Vagina (tissue), 2 donors: ENCODE measurements at places on chromosomes 12 and 14.

DNA sequence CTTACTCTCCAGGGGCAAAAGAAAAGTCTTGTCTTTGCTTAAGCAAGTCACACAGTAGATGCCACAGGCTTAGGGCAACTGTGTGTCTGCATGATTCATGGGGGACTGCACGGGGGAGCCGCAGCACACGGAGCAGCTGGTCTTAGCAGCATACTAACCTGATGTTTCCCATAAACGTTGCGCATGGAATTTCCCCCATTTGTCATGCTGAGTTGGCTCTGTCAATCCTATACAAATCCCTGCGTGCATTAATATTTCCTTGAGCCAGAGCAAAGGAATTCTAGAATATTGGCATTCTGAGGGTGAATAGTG lies 71.2 kb downstream of the SAMD4A start:
- no peak for DNase-seq

DNA sequence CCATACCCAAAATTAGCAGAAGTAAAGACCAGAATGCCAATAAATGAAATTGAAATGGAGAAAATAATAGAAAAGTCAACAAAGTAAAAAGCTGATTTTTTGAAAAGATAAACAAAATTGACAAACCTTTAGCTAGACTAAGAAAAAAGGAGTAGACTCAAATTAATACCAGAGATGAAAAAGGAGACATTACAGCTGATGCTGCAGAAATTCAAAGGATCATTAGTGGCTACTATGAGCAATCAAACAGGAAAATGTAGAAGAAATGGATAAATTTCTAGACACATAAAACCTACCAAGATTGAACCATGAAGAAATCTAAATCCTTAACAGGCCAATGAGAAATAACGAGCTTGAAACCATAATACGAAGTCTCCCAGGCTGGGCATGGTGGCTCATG lies 34.8 kb upstream of the INSM2 start:
- DNase-seq: no peak

DNA sequence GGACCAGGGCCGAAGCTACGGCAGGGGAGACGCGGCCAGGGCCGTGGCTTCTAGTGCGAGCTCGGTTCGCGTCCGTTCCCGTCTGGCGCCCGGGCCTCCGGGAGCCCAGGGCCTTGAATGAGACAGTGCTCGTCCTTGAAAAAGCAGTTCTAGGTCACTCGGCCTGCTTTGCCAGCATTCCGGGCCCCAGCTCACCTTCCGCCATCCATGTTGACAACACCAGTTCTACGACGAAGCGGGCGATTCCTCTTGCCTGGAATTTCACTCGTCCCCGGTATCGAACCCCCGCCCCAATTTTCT lies 4.5 kb downstream of the OR10AD1 start:
- DNase-seq: no peak

DNA sequence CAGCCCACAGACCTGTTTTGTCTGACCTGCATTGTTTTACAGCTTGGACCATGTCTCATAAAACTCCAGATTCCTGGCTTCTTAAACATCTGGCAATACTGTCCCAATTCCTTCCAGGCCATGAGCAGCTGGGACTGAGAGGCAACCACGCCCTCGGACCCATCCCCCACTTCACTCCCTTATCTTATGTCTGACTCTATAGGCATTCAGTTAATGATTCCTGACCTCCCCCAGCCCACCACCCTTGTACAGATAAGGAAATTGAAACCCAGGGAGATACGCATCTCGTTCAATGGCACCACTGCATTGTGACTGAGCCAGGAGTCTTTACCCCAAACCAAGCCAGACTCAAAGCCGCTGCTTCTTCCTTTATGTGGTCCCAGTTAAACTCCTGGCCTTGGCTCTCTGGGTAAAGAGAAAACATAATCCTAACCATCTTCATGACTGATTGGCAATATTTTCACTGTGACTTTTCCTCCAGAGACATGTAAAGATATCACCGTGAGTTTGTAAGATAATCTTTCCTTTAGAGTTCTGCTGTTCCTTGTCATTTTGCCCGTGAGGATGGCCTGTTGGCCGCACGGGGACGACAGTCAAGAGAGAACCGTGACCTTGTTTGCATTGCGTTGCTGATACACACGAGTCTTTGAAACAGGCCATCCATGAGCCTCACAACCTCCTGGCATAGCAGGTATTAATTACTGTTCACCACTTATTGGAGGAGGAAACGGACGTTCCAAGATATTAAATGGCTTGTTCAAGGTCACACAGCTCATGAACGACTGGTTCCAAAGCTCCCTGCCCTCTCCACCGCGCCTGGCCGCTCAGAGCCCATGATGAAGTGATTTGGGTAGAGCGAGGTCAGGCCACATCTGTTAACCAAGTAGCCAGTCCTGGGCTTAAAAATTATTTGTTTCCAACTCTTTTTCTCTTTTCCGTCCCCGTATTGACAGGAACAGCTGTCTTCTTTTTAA lies 39.4 kb downstream of the MAP1LC3B2 start:
- no peak for DNase-seq

- no peak for DNase-seq
Measured at GRCh38 chr14:54306806-54307205, 90.0 kb upstream of the CDKN3 start.

GRCh38 chr12:47547077-47547476 lies 158.8 kb downstream of the RPAP3 start:
- no peak for DNase-seq

DNA sequence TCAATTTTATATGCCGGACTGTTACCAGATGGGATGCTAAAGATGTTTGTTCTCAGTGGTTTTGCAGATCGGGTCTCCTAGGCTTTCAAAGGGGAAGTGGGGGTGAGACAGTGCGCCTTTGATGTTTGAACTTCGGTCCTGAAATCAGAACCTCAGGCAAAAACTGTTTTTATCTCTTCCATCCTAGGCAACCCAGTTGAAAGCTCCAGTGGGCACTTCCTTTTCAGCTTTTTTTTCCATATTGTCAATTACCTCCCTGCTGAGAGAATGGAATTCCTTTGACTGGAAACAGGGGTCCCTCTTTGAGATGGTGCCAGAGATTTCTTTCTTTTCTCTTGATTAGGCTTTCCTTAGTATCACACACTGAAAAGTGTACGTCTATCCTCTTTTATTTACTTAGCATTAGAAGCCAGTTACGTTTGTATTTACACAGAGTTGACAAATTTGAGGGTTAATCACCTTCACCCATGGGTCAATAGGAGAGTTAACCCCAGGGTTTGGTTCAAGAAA lies 40.0 kb downstream of the NUAK1 start:
- no peak for DNase-seq

- DNase-seq: no peak
Measured at GRCh38 chr12:41930866-41931437, 213.7 kb downstream of the GXYLT1 start.

- DNase-seq: no peak
Measured at GRCh38 chr14:21428930-21429329, 27.0 kb downstream of the CHD8 start.

- DNase-seq: no peak
Measured at GRCh38 chr12:124563401-124563800, 4.0 kb downstream of the NCOR2 start.

GRCh38 chr12:24244231-24244630 lies 294.8 kb upstream of the SOX5 start:
- no peak for DNase-seq

- no peak for DNase-seq
Measured at GRCh38 chr12:75738486-75738885, 227.1 kb upstream of the KRR1 start.

- no peak for DNase-seq
Measured at GRCh38 chr12:115740586-115741155, 536.8 kb downstream of the MED13L start.

DNA sequence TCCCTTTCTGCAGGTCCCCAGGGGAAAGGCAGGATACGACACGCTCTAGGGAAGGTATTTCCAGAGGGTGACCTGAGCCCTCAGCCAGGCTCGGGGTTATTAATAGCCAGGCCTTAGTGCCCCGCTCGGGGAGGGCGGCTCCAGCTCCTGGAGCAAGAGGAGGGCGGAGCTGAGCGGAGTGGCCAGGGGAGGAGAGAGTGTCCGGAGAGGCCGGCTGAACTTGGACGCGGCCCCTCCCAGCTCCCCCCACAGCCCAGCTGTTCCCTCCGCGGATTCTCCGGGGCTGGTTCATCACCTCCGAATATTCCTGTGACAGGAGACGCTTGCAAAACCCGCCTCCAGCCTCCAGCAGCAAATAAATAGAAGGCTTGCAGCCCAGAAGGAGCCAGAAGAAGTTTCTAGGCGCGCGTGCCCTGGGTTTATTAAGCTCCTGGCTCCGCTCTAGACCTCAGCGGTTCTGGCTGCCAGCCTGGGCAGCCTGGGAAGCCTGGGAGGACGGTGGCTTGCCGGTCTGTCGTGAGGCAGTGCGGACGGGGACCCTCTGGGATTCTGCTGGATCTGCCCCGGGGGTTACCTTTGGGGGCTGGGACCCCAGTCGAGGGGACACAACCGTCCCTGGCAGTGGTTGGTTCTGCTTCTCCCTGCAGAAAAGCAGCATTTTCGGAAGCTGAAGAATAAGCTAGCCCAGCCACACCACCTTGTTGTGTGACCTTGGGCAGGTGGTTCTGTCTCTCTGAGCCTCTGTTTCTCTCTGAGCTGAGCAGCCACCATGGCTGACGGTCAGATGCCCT lies at the start of gene HSPB8:
HSPB8 (plus strand) TSS at position 388 of the 791 bp plus-strand sequence; CDS start at position 770, 382 bp downstream.
- peak; percentile 96 for DNase-seq

GRCh38 chr12:131513606-131514005 lies 197.3 kb upstream of the SFSWAP start:
- no peak for DNase-seq

GRCh38 chr12:96769400-96769799 lies 137.7 kb upstream of the NEDD1 start:
- DNase-seq: no peak

DNA sequence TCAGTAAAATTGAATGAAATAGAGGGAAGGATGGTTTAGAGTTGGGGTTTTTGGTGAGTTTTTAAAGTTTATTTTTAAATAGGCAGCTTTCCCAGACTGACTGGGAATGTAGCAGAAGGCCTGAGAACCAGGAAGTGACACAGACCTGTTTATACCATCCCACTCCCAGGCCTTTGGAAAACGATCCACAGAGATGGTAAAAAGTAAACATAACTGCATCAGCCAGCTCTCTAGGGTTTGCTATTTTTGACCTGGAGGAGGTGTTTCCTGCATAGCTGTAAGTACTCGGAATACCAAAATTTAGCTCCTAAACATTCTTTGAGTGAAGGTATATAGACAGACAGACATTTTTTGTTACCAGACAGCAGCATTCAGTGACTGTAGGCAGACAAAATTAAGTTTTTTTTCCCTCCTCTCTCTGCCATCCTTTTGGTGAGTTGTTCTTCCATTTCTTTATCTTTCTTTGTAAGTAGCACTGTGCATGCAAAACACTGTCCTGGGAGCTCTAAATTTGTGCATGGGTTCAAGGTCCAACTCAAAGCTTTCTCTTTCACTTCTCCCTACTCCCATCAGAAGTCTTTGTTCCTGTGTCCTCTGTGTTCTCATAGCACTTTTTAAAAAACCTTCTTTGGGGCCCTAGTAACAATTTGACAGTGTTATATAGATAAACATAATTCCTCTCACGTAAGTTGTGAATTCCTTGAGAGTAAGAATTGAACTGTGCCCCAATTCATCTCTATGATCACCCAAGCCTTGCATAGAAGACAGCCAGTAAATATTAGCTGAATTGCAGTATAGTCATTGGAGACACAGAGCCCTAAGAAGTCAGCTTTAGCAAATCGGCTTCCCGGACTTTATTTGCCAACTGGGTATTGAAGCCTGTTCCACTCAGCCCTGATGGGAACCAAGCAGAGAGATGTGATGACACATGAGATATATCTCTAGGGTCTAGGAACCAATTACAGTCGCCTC lies 37.4 kb downstream of the SUSD6 start:
- no peak for DNase-seq

GRCh38 chr14:91956616-91957015 lies 9.1 kb upstream of the FBLN5 start:
- no peak for DNase-seq

DNA sequence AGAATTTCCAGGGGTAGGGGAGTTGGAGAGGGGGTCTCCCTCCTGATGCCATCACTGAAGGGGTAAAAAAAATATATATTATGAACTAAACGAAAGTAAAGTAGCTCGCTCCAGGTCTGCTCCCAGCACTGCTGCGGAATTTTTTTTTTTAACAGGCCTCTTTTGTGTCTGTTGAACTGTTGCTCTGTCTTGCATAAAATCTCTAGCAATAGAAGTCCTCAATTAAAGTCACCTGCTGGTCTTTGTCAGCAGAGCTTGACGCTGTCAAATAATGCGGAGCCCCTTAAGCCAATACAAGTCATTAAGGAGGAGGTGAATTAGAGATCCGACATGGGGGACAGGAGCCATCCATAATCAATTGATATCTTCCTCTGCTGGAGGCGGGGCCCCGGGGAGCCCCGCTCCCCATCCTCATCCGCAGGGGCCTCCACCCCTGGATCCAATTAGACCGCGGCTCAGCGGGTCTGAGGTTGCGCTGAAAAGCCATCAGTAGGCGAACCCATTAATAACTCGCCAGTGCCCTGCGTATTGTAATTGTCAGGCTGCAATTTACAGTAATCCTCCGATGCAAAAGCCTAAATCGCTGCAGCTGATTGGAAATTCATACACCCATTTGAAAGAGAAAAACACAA lies 85.6 kb downstream of the DICER1 start:
- DNase-seq: no peak

DNA sequence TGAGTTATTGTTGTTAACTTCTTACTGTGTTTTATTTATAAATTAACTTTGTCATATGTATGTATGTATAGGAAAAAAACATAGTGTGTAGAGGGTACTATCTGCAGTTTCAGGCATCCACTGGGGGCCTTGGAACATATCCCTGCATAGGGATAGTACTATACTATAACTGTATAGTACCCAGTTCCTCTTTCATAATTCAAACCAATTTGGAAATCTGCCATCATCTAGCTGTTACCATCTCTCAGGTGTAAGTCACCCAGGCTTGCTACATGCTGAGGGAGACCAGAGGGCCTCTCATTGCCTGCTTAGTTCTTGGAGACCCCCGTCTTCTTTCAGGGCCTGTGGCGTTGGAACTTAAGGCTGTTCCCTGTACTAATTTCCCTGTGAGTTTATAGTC lies 12.9 kb upstream of the DCD start:
- no peak for DNase-seq

DNA sequence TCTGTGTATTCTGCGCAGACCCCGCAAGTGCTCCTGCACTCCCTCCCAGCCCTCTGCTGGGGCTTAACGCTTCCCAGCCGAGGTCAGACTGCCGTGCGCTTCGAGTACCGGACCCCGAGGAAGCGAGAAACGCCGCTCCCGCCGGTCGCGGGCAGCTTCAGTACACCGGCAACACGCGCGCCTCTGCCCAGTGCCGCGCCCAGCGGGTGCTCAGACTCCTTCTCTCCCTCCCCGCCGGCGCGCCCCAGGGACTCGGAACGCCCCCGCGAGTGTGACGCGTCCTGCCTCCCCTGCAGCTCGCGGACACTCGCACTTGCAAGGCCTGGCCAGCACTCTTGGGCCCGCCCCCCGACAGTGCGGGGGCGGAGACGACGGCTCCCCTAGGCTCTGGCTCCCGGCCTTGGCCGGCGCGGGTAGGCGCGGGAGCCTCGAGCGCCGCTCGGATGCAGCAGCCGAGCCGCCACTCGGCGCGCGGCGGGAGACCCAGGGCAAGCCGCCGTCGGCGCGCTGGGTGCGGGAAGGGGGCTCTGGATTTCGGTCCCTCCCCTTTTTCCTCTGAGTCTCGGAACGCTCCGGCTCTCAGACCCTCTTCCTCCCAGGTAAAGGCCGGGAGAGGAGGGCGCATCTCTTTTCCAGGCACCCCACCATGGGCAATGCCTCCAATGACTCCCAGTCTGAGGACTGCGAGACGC lies at the start of gene PTGER2:
PTGER2 (plus strand) TSS at position 410 of the 692 bp plus-strand sequence; CDS start at position 647, 237 bp downstream.
- DNase-seq: no peak
